Fibroblast of skin of right biceps (primary cell): ENCODE measurements at places on chromosomes 12 and 14.

DNA sequence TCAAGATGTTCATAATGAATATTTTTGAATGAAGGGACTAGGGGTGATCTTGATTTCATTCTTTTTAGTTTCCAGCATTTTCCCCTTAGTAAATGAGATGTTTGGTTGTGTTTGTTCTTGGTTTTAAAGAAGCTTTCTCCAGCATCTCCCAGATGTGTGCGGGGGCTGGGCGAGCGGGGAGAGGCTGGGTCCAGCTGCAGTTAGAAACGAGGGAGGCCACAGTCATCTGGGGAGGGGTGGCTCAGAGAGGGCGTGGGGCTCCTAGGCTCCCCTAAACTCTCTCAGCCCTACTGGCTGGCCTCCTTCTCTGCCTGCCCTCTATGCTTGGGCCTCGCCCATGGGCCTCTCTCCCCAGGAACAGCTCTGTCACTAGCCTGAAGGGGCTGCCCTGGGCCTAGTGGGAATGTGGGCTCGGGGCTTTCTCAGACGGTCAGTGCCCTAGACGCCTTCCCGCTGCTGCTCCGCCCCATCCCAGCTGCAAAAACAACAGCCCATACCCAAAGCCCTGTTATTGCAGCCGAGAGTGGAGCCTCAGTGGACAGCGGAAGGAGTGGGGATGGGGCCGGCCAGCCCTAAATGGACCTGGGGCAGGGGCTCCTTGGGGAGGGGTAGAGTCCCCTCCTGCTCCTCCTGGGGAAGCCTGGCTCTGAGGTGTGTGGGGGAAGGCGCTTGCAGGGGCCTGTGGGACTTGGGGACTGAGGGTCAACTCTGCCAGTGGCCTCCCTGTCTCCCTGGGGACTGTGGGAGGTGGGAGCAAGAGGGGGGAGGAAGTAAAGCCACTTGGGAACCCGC is 18.3 kb upstream of the EIF2B2 start:
- DNase-seq = no peak

DNA sequence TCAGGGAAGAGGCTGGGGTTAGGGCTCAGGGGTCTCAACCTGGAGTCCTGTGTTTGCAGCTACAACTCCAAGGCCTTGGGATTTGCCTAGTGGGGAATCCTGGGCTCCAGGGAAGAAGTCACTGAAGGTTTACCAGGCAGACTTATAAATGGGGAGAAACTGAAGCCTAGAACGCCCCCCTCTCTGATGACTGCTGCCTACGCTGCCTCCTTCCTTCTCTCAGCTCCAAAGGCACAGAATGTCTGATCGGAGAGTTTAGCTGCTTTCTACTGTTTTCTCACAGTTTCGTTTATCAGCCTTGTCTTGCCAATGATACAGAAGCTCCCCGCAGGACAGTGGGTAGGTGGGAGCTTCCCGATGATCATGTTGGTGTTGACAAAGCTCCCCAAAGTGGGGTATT is 101.7 kb downstream of the CACNA1C start:
- DNase-seq = no peak

- DNase-seq = no peak
Observed at GRCh38 chr12:46354111-46354801, 18.3 kb downstream of the SLC38A2 start.

GRCh38 chr12:130787445-130788410 is 51.3 kb downstream of the STX2 start:
- peak; percentile 54 for DNase-seq

GRCh38 chr14:89248411-89249064 is 168.5 kb downstream of the FOXN3 start:
- DNase-seq = no peak

DNA sequence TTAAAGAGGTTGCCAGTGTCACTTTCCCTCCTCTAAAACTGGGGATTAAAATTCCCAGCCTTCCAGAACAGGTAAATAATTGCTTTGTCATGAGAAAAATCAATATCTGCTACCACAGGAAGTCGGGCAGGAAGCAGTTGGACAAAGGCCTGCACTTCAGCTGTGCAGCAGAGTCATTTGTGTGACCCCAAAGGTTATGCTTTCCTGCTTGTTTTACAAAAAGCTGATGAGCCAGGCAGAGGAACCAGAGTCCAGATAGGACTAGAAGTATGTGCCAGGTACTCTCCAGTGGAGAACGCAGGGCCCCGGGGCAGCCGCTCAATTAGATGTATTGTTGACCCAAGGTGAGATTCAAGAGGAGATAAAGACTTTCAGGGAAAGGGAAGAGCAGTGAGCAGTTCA is 117.1 kb upstream of the FRMD6 start:
- DNase-seq = no peak

DNA sequence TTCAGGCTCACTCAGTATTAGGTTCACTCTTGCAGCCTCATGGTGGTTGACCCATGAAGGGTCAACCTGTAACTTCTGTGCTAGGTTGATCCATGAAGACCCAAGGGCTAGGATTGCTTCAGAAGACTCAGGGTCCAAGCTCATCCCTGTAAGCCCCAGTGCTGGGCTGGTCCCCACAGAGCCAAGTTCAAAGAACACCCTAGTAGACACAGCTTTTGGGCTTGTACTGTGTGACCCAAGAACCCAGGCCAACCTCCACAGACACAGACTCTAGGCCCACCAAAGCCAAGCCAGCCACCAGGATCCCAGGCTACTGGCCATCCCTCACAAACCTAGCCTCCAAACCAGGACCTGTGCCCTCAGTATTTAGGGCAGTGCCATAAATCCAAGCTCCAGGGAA is 1020.6 kb downstream of the SLC16A7 start:
- DNase-seq = no peak

- DNase-seq = peak; percentile 24
Observed at GRCh38 chr12:122865268-122866231, 30.3 kb downstream of the HIP1R start.

GRCh38 chr12:55008944-55009585 is 10.7 kb upstream of the NEUROD4 start:
- DNase-seq = no peak

DNA sequence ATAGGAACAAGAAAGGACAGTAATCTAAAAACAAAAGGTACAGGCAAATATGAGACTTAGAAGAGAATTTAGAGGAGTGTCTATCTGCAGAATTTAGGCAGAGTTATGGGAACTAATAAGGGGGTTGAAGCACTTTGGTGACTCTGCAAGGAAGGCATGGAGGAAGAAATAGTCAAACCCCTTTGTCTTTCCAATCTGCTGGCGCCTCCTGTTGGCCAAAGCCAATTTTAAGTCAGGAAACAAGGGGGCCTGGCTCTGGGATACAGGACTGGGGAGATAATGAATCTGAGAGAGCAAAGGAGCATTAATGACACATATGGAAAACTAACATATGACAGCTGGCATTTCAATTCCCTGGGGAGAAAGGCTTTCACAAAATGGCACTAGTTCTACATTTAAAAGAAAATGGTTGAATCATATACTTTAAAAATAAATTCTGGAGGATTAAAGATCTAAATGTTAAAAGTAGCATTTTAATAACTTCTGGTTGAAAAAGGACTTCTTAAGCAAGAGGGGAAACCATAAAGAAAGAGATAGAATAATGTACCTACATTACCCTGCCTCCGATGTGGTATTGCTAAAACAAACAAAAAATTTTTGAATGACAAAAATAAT is 48.5 kb upstream of the CSRP2 start:
- DNase-seq = peak; percentile 44

DNA sequence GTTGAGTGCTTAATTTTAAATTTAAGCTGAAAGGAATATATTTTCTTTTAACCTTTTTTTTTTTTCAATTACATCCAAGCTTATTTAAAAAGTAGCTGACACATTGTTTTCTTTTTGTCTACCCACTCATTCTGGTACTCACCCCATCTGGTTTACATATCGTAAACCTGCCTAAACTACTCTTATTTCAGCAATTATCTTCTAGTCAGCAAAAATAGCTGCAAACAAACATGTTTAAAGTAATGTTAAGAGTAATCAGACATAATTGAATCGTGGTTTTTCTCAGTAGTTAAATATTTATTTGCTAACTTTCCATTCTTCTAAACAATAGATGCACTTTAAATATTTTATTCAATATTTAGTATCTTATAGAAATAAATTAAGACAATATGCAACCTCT is 492.7 kb upstream of the MGAT4C start:
- no peak for DNase-seq

DNA sequence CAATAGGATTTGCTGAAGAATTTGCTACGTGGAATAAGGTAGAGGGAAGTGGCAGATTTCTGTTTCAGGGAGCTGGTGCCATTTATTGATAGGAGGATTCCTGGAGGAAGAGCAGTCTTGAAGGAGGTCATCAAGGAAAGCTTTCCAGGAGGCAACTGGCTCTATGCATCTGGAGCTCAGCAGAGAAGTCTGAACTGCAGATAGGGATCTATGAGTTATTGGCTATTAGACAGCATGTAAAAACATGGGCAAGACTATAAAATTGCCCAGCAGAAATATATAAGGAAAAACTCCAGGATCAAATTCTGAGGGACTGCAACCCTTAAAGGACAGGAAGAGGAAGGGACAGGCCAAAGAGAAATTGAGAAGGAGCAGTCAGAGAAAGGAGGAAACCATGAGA is 8.9 kb upstream of the RAP1B start:
- no peak for DNase-seq
